ENCODE measurements at places on chromosomes 2 and 18.

DNA sequence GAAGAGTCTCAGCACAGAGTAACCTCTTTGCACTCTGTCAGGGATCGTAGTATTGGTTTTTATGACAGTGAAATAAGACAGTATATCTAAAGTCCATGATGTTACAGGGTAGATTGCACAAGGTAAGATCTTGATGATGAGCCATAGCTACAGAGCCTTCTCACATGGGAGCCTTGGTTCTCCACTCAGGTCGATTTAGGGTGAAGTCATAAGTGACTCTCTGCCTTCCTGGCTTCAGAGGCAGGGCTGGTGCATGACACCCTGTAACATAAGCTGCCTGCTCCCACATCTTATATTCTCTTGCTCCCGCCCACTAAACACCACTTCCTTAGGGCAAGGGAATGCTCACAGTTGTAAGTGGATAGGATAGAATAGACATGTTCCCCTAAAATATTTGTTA, 13.3 kb downstream of the DAPL1 start:
- DNase-seq: no peak

- no peak for DNase-seq
Measured at GRCh38 chr2:121123268-121123667, 161.7 kb downstream of the TFCP2L1 start.

DNA sequence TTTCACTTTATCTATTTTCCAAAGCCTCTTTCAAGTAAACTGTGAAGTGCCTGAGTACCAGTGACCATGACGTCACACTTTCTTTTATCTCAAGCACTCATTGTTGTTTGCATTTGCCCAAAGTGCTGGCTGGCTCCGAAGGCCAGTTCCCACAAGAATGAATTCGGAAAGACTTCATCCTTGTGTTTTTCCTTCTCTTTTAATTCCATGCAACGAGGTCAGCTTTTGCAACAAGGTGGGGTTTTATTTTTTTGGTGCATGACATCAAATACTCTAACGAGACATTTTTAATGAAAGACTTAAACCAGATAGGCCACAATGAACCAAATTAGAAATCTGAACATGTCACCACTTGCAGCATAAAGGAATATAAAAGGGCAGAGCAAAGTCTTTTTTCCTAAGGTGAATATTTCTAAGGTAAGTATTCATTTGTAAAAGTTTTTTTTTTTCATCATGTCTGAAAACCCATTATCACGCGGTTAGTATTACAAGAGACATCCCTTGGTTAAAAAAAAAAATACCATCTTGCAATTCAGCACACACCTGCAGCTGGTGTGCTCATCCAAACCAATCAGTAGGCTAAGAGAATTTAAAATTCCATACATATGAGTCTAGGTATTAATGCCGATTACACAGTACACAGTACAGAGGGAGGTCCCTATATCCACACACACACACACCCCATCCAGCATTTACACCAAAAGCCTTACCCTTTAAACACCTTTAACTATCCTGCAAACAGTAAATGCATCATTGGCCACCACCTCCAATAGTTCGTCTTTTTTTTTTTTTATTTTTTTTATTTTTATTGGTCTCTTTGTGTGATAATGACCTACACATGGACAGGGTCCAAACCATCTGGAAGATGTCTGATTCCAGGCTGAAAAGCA, 2.3 kb downstream of the ARL4C start:
- DNase-seq: no peak

GRCh38 chr2:69780921-69781320, 39.0 kb downstream of the ANXA4 start:
- DNase-seq: no peak

DNA sequence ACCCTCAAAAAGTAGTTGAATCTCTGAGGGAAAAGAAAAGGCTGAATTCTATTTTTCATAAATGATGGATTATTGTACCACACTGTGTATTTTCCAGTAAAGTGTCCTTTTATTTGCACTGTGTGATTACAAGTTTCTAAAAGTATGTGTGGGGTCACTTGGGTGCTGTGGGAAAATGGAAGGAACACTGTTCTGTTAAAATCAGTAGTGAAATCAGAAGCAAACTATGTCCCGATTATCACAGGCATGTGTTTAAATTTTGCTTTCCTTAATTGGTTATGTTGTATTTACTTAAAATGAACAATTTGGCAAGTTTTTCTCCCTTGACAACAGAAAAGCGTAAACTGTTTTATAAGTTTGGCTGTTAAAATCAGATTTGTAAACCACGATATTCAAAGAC, 353.1 kb downstream of the ARHGAP15 start:
- DNase-seq: no peak

- DNase-seq: no peak
Measured at GRCh38 chr2:131152074-131152473, 46.9 kb downstream of the PLEKHB2 start.

DNA sequence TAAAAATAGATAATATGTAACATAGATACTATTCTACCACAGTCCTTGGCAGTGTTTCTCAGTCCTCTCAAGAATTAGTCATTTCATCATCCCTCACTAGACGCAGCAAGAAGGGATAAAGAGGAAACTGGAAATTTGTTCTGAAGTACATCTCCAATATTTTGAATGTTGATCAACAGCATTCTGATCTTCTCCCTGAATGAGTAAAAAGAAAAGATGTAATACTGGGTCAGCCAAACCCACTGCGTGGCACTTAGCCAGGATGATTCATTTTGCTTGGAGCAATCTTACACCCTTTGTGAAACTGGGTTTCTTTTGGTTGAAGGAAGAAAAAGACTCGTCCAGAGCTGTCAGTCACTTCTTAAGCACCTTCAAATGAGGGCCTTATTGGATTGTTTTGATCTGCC, 54.1 kb downstream of the TAF1B start:
- peak; percentile 68 for DNase-seq

GRCh38 chr18:65592435-65592834, 158.4 kb upstream of the CDH7 start:
- no peak for DNase-seq

- peak; percentile 84 for DNase-seq
Measured at GRCh38 chr2:8803658-8804379, 33.6 kb downstream of the KIDINS220 start.

DNA sequence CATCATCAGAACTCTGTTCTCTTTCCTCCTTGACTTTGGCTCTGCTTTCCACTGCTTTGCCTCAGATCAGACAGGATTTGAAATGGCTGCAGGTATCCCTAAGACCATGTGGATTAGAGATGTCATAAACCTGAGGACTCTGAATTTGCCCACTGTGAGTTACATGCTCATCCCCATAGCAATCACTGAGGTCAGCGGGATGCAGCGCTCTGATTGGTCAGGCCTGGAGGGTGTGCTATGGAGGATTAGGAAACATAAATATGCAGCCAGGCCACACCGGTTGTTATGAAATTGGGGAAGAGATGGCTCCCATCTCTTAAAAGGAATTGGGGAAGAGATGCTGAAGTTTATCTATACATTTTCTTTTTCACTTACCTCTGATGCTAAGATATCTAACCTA, 73.7 kb upstream of the DNAJC10 start:
- peak; percentile 70 for DNase-seq
